ENCODE measurements at places on chromosomes 7 and 10.
A peak's percentile ranks its signal among the peaks of the same experiment; 100 is the strongest.

GRCh38 chr7:50653981-50654425 lies 88.8 kb upstream of the DDC start:
- DNase-seq = no peak

- DNase-seq = no peak
Observed at GRCh38 chr10:31760674-31761081, 168.0 kb downstream of the ARHGAP12 start.

GRCh38 chr10:111113238-111113960 lies 36.6 kb downstream of the ADRA2A start:
- DNase-seq = no peak

- DNase-seq = no peak
Observed at GRCh38 chr7:29042824-29043231, 84.7 kb upstream of the TRIL start.

DNA sequence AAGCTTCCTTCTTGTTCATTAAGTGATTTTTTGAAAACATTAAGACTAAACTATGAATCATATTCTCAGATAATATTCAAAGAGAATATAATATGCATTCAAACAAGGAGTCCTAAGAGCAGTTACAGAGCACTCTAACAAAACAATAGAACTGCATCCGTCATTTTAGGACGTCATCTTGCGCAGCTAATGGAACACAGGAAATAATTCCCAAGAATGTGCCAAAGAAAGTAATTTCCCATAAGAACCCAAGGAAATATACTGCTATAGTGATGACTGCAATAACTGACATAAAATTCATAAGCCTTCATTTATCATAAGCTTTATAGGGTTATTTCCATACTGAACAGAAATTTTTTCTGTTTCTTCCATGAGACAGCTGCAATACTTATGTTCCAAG lies 28.3 kb upstream of the CASD1 start:
- no peak for DNase-seq

GRCh38 chr7:67371429-67372305 lies 375.0 kb downstream of the TYW1 start:
- DNase-seq = peak; percentile 42

DNA sequence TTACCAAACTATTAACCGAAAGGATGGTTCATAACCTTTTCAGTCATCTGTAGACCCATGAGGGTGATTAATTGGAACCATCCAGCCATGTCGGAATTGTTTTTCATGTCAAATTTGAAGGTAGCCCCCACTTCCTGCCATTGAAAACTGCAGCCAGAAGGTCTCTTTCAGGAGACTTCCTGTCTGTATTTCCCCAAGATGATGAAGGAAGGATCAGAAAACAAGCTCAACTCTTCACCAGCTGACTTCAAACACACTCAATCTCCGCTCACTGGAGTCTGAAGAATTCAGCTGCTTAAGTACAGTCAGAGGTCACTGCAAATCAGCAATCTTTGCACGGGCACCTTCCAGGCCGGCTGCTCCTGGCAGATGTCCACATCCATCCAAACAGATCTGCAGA lies 291.7 kb upstream of the NPVF start:
- DNase-seq = no peak

DNA sequence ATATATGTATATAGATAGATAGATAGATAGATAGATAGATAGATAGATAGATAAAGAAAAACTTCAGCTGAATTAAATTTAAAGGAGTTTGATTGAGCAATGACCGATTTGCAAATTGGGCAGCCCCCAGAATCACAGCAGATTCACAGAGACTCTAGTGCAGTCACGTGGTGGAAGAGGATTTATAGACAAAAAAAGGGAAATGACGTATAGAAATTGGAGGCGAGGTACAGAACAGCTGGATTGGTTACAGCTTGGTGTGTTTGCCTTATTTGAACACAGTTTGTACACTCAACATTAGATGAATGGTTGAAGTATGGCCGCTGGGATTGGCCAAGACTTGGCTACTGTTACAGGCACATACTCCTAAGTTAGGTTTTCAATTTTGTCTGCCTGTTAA lies 8.2 kb upstream of the PODXL start:
- DNase-seq = no peak

DNA sequence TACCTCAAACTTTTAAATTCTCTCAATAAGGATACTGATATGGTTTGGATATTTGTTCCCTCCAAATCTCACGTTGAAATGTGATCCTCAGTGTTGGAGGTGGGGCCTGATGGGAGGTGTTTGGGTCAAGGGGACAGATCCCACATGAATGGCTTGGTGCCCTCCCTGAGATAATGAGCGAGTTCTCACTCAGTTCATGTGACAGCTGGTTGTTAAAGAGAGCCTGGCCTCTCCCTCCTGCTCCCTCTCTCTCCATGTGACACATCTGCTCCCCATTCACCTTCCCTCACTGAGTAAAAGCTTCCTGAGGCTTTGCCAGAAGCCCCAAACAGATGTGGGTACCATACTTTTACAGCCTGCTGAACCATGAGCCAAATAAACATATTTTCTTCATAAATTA lies 19.2 kb downstream of the ABCB4 start:
- no peak for DNase-seq

DNA sequence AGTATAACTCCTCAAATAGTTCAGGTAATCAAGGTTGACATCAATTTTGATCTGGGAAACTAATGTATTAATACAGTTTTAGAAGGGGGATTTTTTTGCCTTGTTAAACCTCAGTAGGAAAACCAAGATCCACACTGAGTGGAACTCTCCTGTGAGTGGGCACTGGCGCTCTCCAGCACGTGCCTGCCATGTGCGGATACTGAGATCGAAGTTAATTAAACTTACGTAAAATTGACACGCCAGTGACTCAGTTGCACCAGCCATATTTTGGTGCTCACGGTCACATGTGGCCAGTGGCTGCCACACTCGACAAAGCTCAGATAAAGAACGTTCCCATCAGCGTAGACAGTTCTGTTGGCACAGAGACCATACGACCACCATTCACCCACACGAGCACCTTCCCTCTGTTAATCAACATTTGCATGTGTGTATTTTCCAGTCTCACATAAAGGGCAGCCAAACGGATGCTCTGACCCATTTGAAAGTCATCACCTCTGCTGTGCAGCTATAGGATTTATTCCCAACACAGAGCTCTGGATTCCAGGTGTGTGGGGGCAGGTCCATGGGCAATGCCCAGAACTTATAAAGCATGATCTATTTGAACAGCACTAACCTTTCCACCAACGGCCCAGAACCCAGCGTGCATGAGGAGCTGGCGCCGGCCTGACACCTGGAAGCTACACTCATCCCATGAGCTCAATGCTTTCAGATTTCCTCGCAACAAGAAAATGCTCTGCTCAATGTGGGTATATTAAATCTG lies 77.7 kb downstream of the VIPR2 start:
- DNase-seq = no peak

GRCh38 chr7:130070861-130071622 lies 708 bp downstream of the KLHDC10 start:
- no peak for DNase-seq

GRCh38 chr7:104362756-104363155 lies 34.4 kb downstream of the LHFPL3 start:
- no peak for DNase-seq

GRCh38 chr10:132096223-132096622 lies 30.5 kb downstream of the JAKMIP3 start:
- no peak for DNase-seq

GRCh38 chr10:14173391-14173705 lies 157.4 kb downstream of the FRMD4A start:
- DNase-seq = no peak

- no peak for DNase-seq
Observed at GRCh38 chr10:14688606-14689005, 86.1 kb downstream of the FAM107B start.

- no peak for DNase-seq
Observed at GRCh38 chr10:86349474-86349873, 17.1 kb downstream of the GRID1 start.

DNA sequence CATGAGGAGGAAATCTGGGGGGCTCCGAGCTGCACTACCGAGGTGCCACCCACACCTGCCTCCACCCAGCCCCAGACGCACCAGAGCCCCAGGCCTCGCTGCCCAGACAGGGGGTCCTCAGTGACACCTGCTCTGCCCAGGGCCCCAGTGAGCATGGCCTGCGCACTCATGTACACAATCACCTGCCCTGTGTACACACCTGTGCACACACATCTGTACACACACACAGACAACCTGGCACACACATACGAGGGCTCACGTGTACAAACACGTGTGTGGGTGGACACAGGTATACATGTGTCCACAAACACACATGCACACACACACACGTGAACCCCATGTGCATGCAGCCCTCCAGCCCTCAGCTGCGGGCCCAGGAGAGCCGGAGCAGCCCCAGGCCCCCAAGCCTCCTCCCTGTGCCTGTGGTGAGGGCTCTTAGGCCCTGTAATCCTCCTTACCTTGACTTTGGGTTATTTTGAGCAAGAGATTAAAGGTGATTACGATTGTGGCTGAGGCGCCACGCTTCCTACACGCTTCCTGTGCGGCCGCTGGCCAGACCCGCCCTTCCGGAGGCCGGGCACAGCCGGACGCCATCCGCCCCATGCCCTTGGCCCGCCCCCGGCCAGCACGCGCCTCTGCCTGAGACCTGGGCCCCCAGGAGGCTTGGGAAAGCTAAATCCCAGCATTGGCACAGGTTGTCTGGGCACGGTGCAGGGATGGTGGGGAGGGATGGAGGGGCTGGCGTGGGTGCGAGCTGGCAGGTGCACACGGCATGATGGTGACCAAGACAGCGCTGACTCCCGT lies 71.9 kb downstream of the ELFN1 start:
- DNase-seq = no peak

- DNase-seq = no peak
Observed at GRCh38 chr10:127928021-127928806, 21.3 kb downstream of the PTPRE start.

DNA sequence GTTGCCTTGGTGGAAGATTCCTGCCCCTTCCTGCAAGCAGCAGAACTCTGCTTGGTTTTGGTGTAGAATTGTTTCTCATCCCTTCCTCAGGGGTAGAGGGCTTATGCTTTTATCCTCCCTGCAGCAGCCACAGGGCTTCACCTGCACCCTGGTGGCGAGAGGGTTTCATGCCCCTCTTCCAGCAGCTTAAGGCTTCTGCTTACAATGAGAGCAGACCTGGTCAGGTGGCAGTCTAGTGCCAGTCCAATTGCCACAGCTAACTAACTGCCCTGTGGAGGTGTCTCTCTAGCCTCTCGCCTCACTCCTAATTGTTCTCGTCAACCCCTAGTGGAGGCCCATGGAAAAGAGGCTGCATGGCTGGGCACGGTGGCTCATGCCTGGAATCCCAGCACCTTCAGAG lies 19.3 kb downstream of the ACBD7 start:
- DNase-seq = no peak

- DNase-seq = no peak
Observed at GRCh38 chr7:46881507-46882127, 700.3 kb downstream of the TNS3 start.

- no peak for DNase-seq
Observed at GRCh38 chr10:6195376-6195775, 7.4 kb upstream of the PFKFB3 start.

DNA sequence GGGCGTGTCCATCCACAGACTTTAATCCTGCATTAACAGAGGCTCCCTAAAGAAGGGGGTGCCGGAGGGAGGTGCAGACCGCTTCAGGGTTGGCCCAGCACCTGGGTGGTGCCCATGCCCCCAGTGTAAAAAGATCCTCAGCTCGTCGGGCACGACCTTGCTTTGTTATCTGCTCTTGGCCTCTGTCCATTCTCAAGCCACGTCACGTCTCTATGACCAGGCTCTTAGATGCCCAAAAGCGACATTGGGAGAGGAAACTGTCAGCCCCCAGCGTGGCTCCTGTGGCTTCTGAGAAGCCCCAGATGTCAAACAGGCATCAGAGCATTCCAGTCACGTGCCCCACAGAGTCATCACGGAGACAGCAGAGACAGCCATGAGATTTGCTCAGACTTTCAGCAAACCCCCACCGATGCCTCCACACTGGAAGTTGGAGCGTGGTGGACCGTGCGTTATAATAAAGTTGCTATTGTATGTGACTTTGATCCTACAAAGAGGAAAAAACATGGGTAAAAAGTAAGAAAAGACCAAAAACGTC lies 55.5 kb downstream of the PTPRN2 start:
- no peak for DNase-seq

DNA sequence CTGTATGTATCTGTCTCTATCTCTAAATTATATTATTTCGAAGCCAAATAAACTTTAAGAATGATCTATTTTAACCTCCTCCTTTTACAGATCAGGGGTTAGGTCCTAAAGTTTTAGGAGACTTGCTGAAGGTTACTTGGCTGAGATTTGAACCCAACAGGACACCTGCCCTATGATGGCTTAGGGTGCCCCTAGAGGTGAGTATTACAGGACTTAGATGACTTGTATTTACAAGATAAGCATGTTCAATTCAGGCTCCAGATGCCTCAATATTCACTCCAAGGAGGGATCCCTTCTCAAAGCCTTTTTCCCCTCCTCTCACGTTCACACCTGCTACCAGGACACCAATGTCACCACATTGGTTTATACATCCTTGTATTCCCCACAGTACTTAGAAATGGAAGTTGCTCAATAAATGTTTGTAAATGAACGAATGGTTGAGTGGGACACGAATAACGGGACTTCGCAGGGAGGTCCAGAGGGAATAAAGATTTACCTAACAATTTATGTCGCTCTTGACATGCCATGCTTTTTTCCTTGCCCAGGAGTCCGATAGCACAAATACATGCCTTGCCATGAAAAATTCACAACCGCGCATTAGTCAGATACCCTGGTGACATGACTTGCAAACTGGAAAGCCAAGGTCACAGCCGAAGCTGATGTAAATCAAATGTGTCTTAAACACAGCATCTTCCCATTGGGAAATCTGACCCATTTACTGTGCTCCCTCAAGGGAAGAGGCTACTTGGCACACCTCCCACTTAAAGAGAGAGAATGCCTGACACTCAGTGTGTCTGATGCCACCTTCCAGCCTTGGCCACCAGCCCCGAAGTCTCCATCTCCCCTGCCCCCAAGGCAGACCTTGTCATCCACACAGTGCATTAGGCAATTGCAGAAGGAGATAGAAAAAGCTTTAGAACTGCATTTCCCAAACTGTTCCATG lies 872.2 kb upstream of the AUTS2 start:
- DNase-seq = no peak

- DNase-seq = no peak
Observed at GRCh38 chr10:69635428-69636272, 5.6 kb downstream of the FAM241B start.

DNA sequence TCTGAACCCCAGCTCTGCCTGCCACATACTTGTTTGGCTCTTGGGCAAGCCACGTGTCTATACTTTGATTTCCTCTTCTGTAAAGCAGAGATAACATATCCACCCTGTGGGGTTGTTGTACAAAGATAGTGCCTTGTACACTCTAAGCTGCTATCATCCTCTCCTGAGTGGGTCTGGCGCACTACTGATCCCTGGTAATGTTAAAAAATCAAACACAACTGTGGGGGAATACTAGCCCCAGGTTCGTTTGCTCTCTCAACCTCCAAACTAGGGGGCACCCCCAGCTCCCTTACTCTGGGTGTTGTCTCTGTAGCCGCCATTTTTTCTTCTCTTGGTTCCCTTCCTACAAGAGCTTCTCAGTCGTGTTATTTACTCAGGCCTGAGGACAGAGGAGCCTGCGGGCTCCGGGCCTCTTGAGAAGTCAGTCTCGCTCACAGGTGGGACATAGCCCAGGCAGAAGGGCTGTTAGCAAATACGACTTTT lies 1.0 kb downstream of the POLM start:
- no peak for DNase-seq
